ENCODE measurements at places on chromosomes 11 and 22.

DNA sequence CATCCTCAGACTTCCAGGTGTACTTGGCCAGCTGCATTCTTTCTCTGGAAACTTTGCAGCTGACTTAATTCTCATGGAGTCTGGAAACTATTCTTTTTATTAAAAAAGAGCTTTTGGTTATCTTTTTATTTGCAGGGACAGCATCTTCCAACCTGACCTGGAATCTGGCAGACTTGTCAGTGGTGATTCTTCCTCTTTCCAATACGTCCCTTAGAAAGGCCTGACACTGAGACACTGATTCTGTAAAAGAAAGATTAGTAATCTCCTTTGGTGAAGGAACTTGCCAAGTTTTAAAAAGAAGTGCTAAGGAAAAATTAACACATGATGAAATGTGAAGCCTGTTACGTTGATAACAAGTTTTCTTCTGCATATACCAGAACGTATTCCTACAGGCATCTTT lies 440.9 kb upstream of the RAG2 start:
- DNase-seq, result no peak

DNA sequence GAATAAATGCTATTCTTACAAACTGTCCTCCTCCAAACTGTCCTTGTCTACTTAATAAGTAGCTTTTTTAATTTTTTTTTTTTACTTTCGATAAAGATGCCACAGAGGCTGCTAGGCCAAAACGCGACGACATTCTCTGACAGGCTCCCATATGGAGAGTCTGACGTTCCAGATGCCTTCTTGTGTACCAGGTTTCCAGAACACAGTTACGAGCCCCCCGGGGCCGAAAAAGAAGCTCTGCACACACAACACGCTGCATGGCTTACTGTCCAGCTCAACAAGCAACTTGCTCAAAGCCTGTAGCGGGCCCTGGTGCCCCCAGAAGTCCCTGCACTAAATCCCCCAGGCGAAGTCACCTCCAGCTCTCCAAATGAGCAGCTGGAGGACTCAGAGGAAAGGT lies 39.3 kb downstream of the LARGE1 start:
- DNase-seq, result no peak

DNA sequence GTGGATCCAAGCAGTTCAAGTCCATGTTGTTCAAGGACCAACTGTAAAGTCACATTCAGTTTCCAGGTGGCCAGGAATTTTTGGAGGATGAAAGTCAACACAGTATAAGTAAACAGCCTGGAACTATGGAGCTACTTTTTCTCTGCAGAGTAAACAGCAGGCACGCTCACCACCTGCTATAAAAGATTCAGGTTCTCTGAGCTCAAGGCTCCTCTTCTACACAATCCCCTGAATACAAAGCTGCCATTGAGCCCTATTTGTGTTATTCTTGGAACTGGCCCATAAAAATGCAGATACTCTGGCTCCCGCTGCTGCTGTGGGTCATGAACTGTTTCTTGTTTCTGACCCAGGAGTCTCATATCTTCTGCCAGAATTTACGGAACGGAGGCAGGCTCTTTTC lies 56.9 kb upstream of the PRR5 start:
- DNase-seq, result no peak

DNA sequence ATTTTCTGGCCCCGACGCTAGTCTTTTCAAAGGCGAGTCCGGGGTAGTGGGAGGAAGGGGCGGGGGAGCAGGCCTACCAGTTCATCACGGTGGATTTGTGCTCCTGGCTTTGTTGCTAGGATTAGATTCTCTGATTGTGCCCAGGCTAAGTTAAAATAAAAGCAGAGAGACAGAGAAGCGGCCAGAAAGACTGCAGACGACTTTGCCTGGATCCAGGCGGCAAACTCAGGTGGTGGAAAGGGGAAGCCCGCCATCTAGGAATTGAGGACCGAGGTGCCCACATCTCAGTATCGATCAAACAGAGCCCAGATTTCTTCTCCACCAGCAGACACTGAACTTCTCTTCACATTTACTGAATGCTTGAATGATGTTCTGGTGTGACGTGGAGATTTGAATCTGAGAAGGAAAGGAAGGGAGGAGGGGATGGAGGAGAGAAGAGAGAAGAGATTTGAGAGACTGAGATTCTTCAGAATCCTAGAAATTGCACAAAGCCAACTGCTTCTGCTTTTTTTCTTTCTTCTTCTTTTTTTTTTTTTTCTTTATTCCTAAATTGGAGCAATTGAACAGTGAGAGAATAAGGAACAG lies 2.7 kb downstream of the FAT3 start:
- DNase-seq, result no peak

DNA sequence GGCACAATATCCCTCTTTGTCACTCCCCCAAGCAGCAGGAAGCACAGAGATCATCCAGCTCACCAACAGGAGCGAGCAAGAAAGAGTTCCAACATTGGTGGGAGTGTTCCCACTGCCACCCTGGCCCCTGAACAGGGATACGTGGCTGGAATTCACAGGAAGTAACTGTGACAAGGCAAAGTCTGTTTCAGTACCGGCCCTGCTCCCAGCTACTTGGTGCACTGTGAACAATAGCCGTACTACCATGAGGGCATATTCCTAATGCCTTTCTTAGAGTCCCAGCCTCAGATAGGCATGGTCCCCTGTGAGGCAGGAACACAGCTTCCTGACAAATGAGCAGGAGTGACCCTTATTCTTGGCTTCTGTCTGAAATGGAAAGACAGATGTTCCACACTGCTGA lies 1.8 kb upstream of the SLC37A2 start:
- DNase-seq, result no peak

GRCh38 chr11:35721651-35722282 lies 59.2 kb downstream of the TRIM44 start:
- no peak for DNase-seq

DNA sequence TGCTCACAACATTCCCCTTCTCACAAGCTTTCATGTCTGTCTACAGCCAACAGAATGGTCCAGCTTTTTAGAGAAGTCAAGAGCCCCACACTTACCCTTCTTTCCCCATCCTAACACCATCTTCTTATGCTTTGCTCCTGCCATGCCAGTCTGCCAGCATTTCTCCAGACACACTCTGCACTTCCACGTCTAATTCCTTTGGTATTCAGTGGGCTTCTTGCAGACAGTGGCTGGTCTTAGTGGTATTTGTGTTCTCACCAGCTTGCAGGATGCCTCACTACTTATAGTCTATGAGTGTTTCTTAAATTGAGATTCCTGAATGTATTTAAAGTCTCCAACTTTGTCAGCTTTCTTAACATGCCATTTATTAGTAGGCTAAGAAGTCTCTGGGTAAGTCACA lies 154.4 kb downstream of the BBOX1 start:
- peak; percentile 60 for DNase-seq

GRCh38 chr11:101862391-101863233 lies 52.2 kb upstream of the CEP126 start:
- DNase-seq, result no peak

DNA sequence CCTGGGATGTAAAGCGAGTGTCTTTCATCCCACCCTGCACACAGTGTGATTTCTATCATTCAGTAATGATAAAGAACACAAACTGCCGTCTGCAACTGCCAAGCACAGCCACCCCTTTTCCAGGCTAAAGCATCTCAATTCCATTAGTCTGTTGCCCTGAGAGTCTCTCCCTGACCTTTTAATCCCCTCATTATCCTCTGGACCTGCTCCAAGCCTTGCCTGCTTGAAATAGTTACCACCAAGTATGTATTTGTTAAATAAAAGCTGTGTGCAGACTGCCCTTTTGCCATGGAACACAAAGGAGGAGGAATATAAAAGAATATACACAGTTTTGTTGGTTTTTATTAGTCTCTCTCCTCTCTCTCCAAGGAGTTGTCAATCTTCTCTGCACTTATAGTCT lies 13.0 kb downstream of the GRAP2 start:
- DNase-seq, result no peak

DNA sequence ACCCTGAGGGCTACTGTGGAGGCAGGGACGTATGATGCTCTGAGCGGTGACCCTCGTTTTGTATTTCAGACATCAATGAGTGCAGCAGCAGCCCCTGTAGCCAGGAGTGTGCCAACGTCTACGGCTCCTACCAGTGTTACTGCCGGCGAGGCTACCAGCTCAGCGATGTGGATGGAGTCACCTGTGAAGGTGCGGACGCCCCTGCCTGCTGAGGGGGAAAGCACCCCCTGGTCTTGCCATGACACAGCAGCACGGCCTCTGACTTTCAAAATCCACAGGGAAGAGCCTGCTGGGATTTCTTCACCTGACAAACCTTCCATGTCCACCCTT lies 44.3 kb downstream of the FBLN1 start:
- DNase-seq, result no peak

DNA sequence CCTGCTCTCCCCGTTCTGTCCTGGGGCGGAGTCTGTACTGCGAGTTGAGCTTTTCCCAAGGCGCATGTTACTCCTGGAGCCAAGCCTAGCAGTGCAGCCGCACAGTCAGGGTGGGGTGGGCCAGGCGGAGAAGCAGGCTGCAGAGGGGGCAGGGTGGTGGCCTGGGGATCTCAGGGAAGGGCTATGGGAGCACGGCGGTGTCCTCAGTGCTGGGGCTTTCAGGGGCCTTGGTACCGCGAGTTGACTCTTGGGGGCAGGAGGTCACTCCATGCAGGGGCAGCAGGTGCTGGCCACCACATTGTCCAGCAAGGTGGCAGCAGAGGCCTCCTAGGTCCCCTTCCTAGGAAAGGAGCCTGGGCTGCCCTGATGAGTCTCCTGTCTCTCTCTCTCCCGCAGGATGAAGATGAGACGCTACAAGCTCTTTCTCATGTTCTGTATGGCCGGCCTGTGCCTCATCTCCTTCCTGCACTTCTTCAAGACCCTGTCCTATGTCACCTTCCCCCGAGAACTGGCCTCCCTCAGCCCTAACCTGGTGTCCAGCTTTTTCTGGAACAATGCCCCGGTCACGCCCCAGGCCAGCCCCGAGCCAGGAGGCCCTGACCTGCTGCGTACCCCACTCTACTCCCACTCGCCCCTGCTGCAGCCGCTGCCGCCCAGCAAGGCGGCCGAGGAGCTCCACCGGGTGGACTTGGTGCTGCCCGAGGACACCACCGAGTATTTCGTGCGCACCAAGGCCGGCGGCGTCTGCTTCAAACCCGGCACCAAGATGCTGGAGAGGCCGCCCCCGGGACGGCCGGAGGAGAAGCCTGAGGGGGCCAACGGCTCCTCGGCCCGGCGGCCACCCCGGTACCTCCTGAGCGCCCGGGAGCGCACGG lies 14.9 kb upstream of the MIEF1 start:
- DNase-seq, result no peak

GRCh38 chr22:39230261-39231196 lies 14.3 kb downstream of the PDGFB start:
- DNase-seq, result no peak

DNA sequence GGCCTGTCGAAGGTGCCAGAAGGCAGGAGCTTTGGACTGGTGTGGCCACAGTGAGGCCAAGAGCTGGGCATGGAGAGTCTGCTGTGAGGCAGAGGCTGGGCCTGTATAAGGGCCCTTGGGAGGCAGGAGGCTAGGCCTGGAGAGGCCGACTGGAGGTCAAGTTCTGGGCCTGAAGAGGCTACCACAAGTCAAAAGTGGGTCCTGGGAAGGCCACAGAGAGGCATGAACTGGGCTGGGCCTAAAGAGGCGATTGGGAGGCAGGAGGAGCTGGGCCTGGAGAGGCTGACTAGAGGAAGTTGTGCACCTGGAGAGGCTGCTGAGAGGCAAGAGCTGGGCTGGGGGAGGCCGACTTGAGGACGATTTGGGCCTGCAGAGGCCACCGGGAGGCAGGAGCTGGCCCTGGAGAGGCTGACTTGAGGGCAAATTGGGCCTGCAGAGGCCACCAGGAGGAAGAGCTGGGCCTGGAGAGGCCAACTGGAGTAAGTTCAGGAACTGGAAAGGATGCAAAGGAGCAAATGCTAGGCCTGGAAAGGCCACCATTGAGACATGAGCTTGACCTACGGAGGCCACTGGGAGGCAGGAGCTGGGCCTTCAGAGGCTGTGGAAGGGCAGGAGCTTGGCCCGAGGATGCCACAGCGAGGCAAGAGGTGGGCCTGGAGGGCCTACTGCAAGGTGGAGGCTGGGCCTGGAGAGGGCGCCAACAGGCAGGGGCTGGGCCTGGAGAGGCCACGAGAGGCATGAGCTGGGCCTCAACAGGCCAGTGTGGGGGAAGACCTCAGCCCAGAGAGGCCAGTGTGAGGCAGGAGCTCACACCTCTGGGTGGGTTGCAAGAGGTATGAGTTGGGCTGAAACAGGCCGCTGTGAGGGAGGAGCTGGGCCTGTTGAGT lies 39.8 kb downstream of the OR4C45 start:
- DNase-seq, result no peak

- no peak for DNase-seq
Measured at GRCh38 chr11:33733980-33734379, 2.2 kb downstream of the CD59 start.

DNA sequence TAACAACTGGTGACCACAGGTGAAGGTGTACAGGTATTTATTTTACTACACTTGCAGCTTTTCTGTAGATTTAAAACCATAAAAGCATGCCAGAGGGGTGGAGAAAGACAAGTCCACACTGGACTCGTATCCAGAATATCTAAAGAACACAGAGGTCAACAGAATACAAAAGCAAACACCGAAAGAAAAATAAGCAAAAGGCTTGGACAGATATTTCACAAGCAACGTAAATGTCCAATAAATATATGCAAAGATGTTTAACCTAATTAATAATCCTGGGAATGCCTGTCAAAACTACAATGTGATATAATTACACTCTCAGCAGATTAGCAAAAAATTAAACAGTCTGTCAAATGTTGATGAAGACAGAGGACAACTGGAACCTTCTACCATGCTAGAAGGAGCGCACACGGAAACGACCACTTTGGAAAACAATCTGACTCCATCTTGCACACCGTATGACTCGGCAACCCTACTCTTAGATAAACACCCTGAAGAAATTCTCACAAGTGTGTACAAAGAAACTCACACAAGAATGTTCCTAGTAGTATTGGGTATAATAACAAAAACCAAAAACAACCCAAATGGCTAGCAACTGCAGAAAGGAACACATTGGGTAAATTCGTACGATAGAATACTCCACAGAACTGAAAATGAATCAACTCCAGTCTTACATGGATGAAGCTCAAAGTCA lies 27.2 kb downstream of the GNB1L start:
- DNase-seq, result no peak

GRCh38 chr22:48718818-48719500 lies 1108.7 kb downstream of the BRD1 start:
- no peak for DNase-seq

DNA sequence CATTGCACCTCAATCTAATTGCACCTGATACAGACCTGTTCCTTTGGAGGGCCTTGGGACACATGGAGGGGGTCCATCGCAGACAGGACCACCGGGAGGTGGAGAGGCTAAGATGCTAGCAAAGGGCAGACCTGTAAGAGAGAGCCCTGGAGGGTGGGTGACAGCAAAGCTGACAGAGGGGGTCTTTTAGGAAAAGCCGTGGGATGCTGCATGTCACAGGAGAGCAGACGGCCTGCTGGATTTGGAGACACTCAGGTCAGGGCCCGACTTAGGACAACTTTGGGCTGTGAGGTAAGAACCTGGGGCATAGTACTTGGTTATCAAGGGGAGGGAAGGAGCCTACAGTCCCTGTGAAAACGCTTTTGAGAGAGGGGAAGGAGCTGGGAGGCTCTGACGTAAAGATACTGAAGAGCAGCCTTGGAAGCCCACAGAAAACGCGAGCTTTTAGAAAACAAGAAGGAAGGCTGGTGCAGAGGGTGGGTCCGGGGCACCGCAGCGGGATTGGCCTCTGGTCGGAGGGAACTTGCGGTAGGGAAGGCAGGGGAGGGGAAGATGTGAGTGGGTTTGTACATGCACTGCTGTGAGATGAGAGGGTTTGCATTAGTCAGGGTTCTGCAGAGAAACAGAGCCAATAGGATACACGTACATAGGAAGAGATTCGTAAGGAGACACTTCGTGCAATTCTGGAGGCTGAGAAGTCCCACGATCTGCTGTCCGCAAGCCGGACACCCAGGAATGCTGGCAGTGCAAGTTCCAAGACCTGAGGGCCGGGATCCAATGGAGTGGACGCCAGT lies 868.5 kb downstream of the TBC1D22A start:
- DNase-seq, result peak; percentile 58

GRCh38 chr11:127925475-127925874 lies 661.9 kb downstream of the ETS1 start:
- no peak for DNase-seq

All from vagina (tissue), 2 donors.